KBM-7 (cell line): ENCODE measurements at places on chromosomes 2 and 18.

DNA sequence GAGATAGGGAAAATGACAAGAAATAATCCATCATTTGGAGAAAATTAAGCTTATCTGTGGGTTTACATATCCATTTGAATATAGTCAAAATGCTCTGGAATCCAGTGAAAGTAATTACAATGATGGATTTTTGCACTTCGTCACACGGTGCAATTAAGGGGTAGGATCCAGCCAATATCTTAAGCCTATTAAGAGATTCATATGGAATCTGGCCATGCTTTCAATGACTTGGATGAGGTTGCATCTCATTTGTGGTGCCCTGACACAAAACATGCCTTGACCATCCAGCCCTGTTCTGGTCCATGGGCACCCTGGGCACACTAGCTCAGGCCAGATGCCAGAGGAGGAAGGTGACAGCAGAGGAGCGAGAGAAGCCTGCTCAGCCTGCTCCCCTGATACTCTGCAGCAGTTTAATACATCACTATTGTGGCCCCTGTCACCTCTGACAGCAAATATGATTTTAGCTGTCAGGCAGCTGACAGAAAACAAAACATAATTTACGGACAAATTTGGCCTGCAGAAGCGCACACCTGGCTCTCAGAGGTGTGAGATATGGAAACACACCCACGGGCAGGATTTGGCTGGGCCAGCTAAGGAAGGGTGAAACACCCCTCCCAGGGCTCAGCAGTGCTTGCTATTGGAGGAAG is 94.1 kb upstream of the ST8SIA3 start:
- no peak for DNase-seq

DNA sequence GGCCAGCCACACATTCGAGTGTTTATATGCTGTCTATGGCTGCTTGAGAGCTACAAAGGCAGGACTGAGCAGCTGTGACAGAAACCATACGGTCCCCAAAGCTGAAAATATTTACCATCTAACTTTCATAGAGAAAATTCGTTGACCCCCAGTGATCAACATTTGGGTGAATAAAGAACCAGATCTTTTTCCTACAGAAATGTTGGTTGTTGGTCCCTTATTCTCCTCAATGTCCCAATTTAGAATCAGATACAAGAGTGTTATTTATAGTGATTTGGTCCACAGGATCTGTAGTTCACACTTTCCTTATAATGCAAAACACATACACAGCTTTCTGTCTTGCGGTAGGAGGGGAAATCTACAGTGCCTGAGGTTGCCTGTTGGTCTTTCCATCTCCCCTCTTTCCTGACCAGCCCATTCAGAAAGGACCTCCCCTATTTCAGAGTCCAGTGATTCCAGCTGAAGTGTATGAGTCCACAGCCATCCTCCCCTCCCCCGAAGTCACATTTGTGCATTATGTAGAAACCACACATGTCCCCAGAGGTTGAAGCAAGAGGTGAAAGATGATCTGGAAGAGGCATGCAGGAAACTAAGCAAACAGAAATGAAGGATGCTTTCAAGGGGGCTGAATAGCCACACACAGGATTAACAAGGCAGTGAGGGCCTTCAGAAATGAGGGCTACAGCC is 61.9 kb downstream of the SPRED2 start:
- peak; percentile 32 for DNase-seq

- no peak for DNase-seq
Measured at GRCh38 chr18:11124054-11124453, 25.3 kb downstream of the PIEZO2 start.

GRCh38 chr2:40372283-40372985 is 79.5 kb downstream of the SLC8A1 start:
- no peak for DNase-seq

DNA sequence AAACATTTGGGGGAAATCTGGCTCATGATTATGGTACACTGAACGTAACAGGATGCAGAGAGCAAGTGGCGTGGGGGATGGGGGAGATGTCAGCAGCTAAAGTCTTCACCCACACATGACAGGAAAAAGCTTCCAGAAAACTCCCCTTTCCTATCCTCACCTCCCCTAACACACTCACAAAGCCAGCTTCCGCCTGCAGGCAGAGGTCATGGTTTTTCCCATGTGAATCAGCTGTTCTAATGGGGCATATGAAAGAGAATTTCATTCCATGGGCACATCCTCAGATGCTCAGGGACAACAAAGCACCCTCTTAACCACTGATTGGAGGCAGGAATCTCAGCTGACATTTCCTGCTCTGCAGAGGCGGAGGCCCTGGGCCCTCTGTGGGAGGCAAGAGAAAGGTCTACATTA is 129.1 kb downstream of the TSN start:
- no peak for DNase-seq

DNA sequence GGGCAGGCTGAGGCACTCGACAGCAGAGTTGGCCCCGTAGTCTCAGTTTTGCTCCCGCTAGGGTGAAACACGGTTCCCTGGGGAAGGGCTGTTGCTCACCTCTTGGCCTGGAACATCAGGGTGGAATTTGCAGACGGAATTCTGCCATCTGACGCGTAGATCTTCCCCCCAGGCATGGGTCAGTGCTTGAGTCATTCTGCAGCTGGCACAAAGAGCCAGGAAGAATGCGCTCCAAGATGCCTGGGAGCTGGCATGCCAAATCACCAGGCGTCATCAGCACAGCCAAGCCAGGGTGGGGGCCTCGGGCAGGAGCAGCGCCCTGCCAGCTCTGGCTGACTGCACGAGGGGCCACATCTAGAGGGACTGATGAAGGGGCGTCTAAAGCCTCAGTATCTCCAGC is 42.7 kb downstream of the ODC1 start:
- no peak for DNase-seq

DNA sequence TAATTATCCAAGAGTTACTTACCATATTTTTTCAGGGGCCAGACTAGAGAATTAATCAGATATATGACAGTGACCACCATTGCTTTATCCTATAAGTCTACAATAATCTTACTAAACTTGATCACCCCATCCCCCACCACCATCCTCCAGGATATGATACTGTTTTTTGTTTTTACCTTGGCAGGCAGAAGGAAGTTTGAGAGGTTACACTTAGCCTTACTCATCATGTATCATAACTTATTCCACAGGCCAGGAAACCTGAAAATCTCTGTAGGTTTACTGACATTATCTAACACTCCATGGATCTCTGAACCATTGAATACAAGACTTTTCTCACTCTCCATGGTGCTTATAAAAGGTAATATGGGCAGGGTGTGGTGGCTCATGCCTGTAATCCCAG is 602.7 kb downstream of the KCNJ3 start:
- DNase-seq = no peak

DNA sequence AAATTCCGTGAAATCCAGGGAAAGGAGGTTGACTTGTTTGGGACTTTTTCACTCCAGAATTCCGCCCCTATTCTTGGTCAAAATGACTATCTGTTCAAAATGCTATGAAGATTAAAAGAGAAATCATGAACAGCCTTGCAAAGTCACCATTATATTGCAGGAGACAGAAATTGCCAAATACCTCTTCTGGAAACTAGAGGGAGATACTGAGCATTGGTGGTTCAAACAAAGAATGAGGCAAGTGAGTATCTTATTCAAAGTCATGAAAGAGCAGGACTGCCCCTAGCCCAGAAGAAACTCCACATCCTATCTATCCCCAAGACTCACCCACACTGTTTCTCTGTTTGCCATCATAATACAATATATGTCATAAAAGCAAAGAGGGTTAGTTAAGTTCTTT is 862.3 kb upstream of the POU3F3 start:
- DNase-seq = peak; percentile 19

DNA sequence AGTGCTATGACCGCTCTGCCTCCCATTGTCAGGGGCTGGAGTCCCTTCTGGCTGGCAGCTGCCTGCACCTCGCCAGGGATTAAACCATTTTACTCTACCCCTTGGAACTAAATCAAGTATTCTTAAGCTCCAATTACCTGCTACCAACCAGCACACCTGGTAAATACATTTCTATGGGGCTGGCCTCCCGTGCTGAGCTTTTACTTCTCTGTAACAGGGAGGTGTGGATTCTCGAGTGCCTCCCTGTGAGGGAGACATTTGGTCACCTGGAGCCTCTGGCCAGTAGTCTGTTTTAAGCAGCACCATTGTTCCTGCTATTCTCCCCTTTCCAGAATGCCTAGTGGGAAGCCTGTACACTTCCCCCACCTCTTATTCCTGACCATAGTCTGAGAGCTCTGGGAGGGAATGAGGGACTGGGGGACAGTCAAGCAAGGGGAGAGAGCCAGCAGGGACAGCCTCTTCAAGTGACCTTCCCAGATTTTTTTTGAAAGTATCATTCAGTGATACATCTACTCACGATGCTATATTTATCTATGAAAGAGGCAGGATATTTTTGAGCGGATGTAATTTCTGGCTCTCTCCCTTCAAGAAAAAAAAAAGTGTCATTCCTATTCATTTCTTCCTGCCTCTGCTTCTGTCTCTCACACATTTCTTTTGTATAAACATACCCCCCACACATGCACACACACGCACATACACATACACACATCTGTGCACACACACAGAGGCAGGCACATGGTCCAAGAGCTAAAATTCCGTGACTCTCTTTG is 112.8 kb downstream of the CAPN13 start:
- DNase-seq = no peak

DNA sequence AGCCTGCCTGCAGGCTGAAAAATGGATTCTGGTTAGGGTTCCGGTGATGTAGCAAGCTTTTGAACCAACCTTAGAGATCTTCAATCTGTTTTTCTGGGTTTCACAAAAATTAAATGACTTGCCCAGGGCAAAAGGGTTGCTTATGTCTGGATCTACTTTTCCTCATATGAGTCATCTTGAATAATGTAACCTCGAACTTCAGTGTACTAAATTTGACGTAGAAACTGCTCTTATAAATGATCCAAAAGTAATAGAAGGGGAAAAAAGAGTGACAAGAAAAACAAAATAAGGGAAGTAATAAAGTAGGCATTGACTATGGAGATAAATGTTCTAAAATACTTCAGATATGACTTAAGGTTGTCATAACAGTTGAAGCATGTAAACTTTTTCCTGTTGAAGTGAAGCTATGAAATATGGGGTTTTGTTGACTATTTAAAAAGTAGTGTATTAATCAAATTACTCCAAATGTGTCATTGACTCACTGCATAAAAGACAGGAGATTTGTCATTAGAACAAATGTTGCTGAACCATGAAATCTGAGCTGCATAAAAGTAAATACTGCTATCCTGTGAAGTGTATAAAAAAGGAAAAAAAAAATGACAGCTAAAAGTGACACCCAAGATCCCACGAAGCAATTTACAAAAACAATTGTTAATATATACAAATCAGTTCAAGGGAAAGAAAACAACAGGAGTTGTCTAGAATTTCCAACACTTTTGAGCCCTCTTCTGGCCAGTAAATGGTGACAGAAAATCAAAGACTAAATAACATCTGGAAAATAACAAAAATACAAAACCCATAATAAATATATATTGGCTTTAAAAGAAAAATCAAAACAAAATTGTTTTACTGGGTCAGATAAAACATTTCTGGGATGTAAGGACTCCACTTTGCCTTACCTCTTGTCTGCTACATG is 103.6 kb upstream of the SERPINE2 start:
- no peak for DNase-seq

GRCh38 chr2:96131152-96131812 is 7.0 kb downstream of the ASTL start:
- DNase-seq = no peak

DNA sequence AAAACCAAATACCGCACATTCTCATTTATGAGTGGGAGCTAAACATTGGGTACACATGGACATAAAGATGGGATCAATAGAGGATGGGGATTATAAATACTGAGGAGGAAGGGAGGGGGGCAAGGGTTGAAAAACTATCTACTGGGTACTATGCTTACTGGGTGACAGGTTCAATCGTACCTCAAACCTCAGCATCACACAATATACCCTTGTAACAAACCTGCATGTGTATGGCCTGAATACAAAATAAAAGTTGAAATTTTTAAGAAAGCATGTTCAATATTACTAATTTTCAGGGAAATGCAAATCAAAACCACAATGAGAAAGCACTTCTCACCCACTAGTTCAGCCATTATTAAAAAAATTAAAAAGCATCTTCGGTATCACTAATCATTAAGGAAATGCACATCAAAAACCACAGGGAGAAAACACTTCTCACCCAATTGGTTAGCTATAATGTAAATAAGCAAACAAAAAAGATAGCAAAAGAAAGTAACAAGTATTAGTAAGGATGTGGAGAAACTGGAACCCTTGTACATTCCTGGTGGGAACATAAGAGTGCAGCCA is 99.3 kb upstream of the STON1 start:
- no peak for DNase-seq

DNA sequence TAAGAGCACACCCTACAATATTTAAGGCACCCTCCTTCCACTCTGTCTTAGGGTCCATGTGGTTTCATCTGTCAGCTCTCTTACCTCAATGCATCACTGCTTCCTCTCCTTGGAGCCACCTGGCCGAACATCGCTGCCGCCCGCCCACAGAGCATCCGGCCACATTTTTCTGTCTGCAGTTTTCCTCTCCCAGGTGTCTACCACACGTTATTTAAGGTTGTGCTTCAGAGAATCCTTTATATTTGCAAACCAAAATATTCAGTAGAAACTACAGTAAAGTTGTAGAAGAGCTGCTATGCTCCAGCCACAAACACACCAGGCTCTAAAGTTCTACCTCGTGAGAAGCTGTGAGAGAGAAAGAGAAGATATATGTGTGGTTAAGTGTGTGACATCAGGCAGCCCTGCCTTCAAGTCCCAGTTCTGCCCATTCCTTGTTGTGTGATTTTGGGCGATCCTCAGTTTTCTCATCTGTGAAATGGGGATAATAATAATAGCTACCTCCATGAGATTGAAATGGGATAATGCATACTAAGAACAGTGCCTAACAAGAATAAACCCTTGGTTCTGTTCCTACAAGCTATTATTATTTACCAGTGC is 4.9 kb upstream of the STK17B start:
- peak; percentile 68 for DNase-seq

DNA sequence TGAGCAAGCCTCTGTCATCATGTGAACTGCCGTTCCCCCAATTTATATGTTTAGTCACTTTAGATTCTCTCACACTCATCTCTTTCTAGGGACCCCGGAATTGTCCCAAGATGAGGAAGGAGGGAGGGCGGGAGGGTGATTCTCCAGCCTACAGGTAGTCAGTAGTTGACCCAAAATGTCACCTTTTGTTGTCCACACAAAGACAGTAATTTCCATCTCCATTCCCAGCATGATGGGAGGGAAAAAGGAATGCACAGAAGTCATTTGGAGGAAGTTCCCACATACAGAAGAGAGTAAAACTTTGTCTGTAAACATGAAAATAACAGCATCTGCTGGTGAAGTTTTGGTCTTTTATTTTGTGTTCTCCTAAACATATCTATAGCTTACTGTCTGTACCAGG is 222.9 kb downstream of the KLHL29 start:
- DNase-seq = no peak

- no peak for DNase-seq
Measured at GRCh38 chr2:180184506-180184905, 177.4 kb upstream of the CWC22 start.

DNA sequence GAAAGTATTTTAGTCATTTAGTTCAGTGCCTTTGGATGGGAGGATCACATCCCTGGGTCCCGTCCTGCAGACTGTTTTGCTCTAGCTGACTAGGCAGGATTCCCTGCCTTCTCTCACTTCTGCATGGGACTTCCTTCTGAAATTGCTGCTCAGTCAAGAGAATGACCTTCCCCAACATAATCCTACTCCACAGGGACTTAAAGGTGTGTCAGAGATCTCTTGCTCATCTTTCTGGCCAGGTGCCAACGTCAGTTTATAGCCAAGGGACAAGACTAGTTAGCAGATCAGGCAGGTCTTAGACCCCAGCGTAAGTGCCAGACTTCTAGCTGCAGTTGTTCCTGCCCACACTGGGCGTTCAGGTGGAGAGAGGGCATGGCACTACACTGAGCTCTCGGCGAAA is 9.5 kb upstream of the IL1B start:
- no peak for DNase-seq

- DNase-seq = no peak
Measured at GRCh38 chr2:85909005-85909404, 20.2 kb upstream of the ST3GAL5 start.
